Body of pancreas (tissue), 4 donors: ENCODE measurements at places on chromosomes 1 and 21.

DNA sequence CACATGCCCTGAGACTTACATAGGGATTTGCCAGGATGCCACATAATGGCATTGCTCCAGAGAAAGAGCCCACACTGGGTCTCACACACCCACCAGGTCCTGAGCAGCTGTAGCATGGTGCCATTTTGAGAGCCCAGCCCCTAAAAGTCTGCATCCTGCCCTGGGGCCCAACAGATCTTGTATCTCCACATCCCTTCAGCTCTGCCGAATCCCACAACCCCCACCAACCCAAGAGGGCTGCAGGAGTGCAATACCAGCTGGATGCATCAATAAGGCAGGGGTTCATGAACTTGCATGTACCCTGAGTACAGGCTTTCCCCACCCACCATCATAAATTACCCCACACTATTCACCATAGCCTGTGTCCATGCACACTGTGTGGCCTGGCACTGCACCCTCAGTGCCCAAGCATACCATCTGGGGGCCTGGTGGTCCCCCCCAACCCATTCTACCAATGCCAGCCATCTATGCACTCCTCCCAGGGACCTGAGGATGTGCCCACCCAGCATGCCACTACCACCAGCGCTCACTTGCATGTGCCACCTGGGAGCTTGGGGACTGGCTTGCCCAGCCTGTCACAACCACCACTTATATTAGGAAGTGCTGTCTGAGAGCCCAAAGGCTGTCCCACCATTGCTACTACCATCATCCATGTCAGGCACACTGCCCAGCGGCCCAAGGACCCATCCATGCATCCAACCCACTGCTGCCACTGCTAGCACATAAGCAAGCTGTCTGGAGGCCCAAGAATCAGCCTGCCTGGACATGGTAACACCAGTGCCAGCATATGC, 4.1 kb upstream of the KRTAP12-2 start:
- no peak for DNase-seq

GRCh38 chr1:44476891-44477290, 71.8 kb downstream of the RNF220 start:
- no peak for DNase-seq

DNA sequence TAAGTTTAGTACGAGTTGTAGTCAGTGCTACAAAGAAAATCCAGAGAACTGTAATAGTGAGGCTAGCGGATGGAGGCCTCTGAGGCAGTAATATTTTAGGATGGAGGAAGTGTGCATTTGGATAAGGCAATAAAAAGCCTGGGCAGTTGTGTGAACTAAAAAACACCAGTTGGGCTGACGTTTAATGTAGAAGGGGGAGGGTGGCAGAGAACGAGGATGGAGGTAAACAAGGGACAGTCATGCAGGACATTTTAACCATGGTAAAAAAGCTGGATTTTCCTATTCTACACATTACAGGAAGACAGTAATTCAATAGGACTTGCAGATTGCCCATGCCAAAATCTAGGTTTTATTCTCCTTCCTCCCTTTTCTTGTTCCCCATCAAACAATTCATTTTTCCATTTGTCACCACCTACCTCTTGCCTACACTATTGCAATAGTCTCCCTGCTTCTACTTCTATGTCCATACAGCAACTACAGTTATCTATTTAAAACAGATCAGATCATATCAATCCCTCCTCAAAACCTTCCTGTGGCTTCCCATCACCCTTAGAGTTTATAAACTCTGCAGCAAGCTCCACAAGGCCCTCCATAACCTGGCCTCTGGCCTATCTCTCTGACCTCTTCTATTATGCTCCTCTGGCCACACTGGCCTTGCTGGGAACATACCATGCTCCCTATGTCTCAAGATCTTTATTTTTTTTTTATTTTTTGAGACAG, 27.7 kb downstream of the ERO1B start:
- DNase-seq = no peak

- no peak for DNase-seq
These were observed 23.1 kb upstream of the RCC1 start for GRCh38 chr1:28482702-28483101.

DNA sequence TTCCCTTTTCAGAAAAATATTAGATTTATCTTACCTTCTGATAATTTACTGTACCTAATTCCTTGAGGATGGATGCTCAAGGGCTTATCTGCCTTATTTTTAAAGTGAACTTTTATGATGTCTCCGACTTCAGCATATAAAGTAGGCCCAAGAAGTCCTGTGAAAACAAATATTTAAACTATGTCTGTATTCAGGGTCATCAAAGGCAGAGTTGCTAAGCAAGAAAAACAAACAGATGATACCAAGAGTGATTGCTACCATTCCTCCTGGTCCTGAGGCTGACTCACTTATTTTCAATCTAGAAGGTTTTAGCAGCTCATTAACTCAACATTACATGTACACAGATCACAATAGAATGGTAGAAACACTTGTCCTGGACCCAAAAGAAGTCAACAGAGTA, 14.1 kb downstream of the F5 start:
- DNase-seq = no peak

GRCh38 chr1:218164111-218164929, 120.8 kb upstream of the RRP15 start:
- DNase-seq = no peak

DNA sequence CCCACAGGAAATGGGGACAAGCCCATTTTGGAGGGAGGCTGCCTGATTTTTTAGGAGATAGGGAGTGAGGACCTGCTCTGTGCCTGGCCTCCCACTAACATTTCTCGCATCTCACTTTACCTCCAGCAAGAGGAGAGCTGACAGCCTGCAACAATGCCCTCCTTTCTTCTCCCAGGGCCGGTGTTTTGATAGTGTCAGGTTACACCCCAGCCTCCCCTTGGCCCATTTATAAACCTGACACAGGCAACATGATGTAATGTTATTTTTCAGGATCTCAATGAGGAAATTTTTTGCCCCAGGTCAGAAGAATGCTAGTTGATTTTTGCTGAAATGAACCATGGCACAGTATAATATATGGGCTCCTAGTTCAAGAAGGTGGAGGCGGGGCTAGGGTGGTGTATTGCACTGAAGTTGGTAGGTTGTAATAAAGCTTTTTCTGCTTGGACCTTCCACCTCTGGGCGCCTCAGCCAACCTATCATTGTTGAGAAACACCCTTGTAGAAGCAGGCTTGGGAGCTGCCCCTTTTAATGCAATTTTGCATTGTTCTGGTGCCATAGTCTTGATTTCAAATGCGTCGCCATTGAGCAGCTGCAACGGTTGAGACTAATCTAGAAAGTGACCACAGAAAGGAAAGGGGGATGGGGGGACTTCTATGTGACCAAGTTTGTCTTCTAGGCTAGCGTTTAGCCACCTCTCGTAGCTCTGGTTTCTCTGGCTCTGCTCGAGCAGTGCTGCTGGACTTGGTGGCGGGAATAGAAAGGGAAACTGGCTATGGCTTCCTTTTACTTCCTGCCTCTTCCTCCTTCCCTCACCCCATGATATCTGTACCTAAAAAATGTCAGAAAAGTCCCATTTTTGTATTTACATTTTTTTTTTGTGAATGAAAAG, 53.0 kb downstream of the PBX1 start:
- peak; percentile 92 for DNase-seq

DNA sequence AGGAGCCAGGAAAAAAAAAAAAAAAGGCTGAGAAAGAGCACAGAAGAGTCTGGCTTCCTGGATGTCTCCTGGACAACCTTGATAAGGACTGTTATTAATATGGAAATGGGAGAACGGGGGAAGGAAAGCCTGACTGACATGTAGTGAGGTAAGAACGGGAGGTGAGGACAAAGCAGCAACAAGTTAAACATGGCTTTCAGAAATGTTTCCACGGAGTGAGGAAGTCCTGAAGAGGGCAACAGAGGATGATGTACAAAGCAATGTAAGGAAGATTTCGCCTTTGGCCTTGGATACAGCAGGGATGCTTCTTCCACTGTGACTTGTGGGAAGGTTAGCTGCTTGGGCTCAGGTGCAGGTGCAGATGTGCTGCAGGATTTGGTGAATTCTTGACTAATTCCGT, 11.9 kb upstream of the NIBAN1 start:
- no peak for DNase-seq

GRCh38 chr1:211613108-211613947, 34.4 kb upstream of the SLC30A1 start:
- DNase-seq = peak; percentile 78

DNA sequence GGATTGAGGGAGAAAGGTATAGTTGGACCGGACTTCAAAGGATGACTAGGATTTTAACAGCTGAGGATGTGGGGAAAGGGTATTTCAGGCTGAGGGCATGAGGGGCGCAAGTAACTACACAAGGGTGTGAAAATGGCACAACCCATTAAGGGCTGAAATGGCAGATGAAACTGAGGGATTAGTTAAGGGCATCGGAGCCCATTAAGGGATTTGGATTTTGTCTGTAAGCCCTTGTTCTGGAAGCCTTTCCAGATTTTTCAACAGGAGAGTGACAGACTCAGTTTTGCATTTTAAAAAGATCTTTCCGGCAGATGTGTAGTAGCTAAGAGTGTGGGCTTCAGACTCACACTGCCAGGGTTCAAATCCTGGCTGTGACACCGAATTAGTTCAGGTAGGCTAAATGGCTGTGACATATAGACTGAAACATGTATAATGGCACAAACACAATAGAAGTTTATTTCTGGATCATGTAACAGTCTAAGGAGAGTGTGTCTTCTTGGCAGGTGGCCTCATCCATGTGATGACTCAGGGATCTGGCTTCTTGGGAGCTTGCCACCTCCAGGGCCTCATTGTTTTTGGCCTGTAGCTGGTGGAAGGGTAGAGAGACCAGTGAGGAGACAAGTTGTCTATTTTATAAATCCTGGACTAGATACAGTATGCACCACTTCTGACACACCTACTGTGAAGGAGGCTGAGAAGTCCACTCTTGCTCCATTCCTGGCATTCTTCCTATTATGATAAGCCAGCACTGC, 49.6 kb downstream of the UBE2T start:
- DNase-seq = no peak
